ENCODE measurements at places on chromosomes 2 and 18. TPM values are rescaled to one million over a fixed set of nuclear protein-coding genes. Genes with fewer than 3 reads are reported as not detected.

PER2 gene
- 2.0 TPM for total RNA-seq

TFPI gene
- total RNA-seq: 147 TPM

CCDC74A gene
- 9.3 TPM for total RNA-seq

FAM228A gene
- total RNA-seq: 0.09 TPM

Data from bronchial smooth muscle cell (primary cell).